CD4-positive, alpha-beta memory T cell (primary cell): ENCODE measurements at places on chromosomes 7 and 10.

- no peak for DNase-seq
Observed at GRCh38 chr10:30188556-30189237, 129.3 kb upstream of the JCAD start.

- peak; percentile 59 for DNase-seq
Observed at GRCh38 chr7:7103343-7104313, 78.7 kb upstream of the C1GALT1 start.

GRCh38 chr10:76942628-76943416 is 694.8 kb downstream of the KCNMA1 start:
- DNase-seq, result no peak

DNA sequence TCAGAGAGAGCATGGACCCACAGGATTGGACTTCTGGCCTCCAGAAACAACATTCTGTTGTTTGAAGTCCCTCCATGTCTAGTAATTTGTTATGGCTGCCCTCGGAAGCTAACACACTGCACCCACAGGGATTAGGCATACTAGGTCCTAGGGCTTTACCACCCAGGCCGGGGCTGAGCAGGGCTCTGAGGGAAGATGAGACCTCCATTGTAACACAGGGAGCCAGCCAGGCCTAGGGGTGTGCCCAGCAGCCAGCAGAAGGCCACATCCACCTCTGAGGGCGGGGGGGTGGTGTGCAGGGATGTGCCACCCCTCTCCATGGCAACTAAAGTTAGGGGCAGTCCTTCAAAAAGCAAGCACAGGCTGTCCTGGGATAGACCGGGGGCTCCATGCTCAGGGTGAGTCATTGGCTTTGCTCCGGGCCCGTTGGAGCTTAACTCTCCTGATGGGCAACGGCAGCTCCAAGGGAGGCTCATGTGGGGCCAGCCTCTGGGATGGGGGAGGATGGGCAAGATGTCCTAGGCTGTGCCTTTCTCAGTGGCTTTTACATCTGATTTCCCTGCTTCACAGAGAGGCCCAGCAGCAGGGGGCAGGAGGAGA is 96.6 kb upstream of the GPR26 start:
- no peak for DNase-seq

- DNase-seq, result no peak
Observed at GRCh38 chr7:93944673-93945072, 23.1 kb downstream of the GNG11 start.

DNA sequence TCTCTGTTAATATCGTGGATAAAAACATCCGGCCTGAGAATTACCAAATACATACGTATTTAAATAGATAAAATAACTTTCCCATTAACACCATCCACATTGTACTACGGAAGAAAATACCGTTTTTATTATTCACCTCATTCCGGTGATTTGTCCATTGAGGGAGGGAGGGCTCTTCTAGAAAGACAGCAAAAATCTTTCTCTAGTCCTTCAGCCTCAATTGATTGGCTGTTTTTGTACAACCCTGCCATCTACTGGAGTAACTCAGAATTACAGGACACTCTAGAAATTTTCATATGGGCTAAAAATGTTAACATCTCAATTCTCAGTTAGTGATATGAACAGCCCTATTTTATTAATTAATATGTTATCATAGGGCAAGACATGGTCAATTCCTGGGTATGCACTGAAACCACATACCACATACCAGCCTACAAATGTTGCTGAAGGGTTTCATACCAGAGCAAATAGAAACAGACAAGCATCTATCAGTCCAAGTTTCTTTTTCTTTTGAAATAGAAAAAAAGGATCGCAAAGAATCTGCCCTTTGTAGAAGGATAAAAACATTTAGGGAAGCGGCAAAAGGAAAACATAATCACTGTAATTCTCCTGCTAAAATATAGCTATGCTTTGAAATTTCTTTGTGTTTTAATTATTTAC is 55.8 kb upstream of the CDCA7L start:
- DNase-seq, result peak; percentile 56

GRCh38 chr10:37289833-37290464 is 164.6 kb downstream of the ANKRD30A start:
- no peak for DNase-seq

DNA sequence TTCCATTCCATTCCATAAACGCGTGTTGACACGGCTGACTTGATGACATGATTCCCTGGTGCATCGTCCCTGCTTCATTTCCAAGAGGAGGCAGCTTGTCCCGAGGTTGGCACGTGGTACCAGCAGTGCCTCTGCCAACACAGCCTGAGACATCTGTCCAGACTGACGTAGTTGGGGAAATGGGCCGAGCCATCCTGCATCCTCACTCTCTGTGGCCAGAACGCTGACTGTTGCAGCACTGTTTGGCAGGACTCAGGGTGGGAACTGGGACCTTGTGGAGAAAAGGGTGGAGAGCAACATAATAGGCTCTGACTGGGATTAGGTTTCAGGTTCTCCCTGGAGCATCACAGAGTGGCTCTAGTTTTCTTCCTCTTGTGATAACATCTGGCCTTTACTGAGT is 118.6 kb upstream of the BTBD16 start:
- no peak for DNase-seq
